ENCODE measurements at places on chromosomes 6 and 20.

DNA sequence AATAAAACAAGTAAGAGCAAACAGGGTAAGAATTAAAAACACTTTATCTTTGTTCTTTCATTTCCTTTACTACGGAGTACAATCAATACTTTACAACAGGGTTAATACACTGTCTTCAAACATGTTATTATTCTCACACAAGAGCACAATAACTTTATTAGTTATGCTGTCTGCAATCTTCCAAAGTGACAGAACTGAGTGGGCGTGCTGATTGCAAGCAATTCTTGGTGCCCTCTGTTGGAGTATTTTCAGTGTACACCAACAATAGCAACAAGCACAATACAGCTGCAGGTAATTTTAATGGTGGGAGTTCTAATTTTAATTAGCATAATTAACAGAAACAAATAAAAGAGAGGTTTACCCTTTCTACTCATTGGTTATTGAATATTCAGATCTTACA lies 33.9 kb upstream of the PTPRK start:
- no peak for DNase-seq

- no peak for DNase-seq
Observed at GRCh38 chr6:51029561-51029960, 210.9 kb downstream of the TFAP2B start.

DNA sequence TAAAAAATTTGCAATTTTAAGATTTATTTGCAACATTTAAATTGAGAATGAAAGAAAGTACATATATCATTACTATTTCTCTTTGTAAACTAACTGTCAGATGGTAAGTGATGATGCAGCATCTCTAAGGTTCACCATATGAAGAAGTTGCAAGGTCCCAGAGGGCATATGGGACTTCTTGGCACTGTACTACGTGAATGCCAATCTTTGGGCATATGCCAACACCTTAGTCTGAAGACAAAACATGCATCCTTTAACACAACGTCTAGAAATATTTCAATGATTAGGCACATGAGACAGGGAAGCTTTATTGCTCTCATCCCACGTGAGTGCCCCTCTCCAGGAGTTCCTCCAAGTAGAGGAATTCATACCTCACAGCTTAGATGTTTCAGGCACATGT lies 66.8 kb downstream of the CDK19 start:
- no peak for DNase-seq

DNA sequence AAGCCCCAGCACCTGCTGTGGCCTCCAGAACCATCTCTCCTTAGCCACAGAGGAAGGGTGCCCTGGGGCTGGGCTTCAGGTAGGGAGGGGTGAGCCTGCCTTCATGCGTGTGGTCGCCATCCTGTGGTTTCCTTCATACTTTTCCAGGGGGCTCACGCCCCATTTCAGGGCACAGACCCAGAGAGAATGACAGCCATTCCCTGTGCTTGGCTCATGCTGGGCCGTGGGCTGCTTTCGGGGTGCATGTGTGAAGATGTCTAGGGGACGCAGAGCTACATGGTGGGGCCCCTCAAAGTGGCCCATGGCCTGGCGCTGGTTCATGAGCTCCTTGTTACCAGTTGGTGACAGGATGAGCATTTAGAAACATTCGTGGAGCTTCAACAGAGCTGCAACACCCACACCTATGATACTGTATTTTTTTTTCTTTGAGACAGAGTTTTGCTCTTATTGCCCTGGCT lies 190.3 kb upstream of the SLC24A3 start:
- no peak for DNase-seq

GRCh38 chr6:88089708-88090107 lies 42.1 kb downstream of the SPACA1 start:
- DNase-seq = no peak

DNA sequence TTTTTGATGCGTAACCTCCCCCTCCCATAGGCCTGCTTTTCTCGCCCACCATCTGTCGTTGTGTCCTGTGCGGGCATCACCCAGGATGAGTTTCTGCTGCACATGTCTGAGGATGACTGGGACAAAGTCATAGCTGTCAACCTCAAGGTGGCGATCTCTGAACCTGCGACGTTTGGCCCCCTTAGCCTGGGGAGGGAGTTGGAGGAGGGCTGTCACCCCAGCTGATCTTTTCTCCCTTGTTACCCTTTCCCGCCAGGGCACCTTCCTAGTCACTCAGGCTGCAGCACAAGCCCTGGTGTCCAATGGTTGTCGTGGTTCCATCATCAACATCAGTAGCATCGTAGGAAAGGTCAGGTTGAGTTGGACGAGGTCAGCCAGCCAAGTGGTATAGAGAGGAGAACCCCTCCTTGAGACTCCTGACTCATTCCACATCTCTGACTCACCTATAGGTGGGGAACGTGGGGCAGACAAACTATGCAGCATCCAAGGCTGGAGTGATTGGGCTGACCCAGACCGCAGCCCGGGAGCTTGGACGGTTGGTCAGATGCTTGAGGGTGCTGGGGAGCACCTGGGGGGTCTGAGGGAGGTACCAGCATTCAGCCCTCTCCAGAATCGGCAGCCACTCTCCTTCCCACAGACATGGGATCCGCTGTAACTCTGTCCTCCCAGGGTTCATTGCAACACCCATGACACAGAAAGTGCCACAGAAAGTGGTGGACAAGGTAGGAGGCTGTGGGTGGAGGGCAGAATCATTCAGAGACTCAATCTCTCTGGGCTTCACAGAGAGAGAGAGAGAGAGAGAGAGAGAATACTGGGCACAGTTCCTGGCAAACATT lies 954 bp downstream of the HSD17B8 start:
- no peak for DNase-seq

GRCh38 chr6:76553256-76553655 lies 480.8 kb upstream of the IMPG1 start:
- DNase-seq = no peak

DNA sequence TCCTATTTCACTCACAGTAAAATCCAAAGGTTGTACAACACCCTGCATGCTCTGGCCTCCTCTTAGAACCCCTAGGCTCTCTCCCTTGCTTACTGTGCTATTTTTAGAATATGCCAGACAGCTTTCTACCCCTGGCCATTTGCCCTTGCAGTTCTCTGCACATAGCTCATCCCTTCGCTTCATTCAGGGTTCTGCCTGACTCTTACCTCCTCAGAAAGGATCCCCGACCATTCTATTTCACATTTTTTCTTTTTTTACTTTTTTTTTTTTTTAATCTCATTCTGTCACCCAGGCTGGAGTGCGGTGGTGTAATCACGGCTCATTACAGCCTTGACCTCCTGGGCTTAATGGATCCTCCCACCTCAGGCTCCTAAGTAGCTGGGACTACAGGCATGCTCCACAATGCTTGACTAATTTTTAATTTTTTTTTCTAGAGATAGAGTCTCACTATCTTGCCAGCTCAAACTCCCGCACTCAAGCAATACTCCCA lies 33.6 kb downstream of the COMMD7 start:
- no peak for DNase-seq

- no peak for DNase-seq
Observed at GRCh38 chr6:53282741-53283140, 66.0 kb downstream of the ELOVL5 start.

GRCh38 chr6:2663123-2663522 lies 87.6 kb downstream of the MYLK4 start:
- DNase-seq = no peak

- DNase-seq = peak; percentile 57
Observed at GRCh38 chr6:130872250-130873095, 45.3 kb downstream of the SMLR1 start.

DNA sequence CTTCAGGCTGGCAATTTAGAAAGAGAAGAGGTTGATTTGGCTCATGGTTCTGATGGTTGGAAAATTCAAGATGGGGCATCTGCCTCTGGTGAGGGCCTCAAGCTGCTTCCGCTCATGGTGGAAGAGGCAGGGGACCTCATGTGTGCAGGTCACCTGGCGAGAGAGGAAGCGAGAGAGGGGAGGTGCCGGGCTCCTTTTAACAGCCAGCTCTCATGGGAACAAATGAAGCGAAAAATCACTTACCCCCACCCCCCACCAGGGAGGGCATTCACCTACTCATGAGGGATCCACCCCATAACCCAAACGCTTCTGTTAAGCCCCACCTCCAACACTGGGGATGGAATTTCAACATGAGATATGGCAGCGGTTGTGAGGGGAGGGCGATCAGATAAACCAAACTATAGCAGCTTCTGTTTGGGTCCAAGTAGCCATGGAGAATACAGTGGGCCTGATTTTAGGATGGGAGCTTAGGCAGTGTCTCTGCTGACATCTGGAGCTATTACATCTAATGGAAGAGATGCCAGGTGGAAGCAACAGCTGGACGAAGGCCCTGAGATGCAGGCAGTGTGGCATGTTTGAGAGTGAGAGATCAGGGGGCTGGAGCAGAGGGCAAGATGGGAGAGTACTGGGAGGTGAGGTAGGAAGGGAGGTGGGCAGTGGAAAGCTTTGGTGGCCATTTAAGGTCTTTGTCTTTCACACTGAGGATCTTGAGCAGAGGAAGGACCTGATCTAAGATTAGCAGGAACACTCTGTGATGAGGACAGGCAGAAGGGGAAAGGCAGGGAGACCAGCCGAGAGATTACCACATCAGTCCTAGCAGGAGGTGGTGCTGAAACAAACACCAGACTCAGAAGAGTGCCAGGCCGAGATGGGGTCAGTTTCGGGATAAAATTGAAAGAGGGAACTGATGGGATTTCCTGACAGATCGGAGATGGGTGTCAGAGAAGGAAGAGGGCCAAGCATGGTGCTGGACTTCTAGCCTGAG lies 161.8 kb downstream of the NFATC2 start:
- no peak for DNase-seq

DNA sequence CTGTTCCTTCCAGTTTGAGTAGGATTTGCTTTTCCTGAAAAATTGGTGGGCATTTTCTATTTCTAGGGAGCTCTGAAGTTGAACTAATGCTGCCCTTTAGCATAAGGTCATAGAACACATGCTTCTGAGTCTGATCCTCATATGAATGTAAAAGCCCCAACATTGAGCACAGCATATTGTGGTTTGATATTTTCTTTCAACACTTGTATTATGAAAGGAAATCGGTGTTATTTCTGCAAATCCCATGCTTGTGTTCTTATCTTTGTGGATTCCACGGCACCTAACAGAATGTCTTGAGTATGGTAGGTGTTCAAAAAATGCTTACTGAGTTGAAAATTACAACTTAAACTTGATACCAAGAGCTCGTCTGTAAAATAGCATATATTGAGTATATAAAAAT lies 85.8 kb downstream of the TRMT11 start:
- DNase-seq = no peak

DNA sequence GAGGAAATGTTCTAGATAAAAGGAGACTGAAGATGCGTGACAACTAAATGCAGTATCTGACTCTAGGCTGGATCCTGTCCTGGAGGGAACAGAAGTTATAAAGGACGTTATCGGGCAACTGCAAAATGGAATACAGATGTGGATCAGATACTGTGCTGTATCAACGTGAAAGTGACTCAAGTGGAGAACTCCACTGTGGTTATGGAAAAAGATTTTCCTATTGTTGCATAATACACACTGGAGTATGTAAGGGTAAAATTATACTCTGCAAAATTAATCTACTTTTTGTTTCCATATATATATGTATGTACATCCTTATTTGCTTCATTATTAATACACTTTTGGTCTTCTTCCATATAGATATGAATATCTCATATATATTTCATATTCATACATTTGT lies 654.0 kb downstream of the QKI start:
- DNase-seq = no peak

- no peak for DNase-seq
Observed at GRCh38 chr6:169618526-169619490, 83.0 kb downstream of the WDR27 start.

DNA sequence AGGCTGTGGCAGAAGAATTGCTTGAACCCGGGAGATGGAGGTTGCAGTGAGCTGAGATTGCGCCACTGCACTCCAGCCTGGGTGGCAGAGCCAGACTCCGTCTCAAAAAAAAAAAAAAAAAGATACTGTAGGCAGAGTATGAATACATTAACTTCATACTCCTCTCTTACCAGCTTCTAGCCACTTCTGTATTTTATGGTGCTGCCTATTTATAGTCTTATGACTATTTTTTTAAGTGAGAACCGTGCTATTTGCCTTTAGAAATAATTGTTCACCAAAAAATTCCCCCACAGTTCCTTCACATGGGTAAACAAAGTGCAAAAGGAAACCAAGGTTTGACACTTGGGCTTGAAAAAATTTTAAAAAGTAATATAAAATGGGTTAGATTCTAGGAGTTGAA lies 1.5 kb upstream of the SNRNP48 start:
- DNase-seq = no peak
